ENCODE measurements at places on chromosomes 13 and 19. TPM values are rescaled to one million over a fixed set of nuclear protein-coding genes. Genes with fewer than 3 reads are reported as not detected.
A peak's percentile ranks its signal among the peaks of the same experiment; 100 is the strongest.

DNA sequence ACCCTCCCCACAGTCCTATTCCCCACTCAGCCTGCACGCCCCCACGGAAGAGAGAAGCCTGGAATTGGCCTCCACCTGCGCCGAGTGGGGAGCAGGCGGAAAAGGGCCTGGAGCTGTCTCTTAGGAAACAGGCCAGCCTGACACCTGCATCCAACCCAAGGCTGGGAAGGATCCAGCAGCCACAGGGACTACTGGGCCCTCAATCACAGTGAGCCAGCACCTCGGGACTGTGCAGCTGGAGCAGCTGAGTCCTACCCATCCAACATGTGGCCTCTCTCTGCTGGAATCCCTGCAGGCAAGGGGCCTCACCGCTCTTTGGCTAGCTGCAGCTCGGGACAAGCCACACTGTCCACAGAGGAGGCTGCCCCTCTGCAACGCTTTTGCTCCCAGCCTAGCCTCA is 8.3 kb upstream of the EPHX3 start:
- DNase-seq = no peak
- no peaks in the 10 kb centered on the region for H3K4me1 ChIP-seq
- H3K36me3 ChIP-seq = peaks cover 82% of the 10 kb centered on the region
- H3K27ac ChIP-seq = no peak overlapping the region
- H3K27me3 ChIP-seq = no peaks in the 10 kb centered on the region
- H3K4me3 ChIP-seq = no peak overlapping the region

The FFAR3 gene
- not detected for total RNA-seq

DNA sequence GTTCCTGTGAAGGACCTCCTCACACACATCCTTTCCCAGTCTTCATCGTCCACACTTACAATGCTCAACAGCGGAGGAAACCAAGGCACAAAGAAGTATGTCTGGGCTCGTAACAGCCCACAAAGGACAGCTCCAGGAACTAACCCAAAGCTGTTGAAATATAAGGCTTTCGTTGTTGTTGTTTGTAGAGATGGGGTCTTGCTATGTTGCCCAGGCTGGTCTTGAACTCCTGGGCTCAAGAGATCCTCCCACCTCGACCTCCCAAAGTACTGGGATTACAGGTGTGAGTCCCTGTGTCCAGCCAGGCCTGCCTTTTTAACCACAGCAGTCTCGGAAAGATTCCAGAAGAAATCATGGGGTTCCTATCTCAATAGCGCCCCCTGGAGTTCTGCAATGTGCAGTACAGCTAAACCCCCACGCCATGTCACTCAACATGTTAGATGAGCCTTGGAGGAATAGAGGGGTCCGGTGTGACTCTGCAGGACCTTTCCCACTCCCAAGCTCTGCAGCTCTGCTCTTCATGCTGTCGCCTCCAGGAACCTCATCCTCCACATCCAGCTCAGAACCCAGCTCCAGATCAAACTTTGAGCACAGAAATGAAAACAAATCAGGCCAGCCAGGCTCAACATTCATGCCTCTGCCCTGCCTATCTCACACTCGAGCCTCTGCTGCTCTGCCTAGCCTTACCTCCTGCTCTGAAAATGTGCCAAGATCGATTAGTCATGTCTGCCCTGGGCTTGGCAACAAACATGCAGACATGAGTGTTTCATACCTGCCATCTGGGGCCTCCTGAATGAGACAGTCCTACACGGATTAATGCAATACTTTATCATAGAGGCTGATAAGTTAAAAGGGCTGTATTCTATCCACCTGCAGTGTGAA is 7.5 kb downstream of the PLA2G4C start:
- H3K4me1 ChIP-seq = peaks cover 6% of the 10 kb centered on the region
- DNase-seq = peak; percentile 13
- no peak overlapping the region for H3K27ac ChIP-seq
- no peaks in the 10 kb centered on the region for H3K36me3 ChIP-seq

The ZNF8 gene
- total RNA-seq = 9.5 TPM

- H3K4me1 ChIP-seq = no peaks in the 10 kb centered on the region
- no peak for DNase-seq
- H3K27me3 ChIP-seq = peaks cover 2% of the 10 kb centered on the region
- no peak overlapping the region for H3K27ac ChIP-seq
Observed at GRCh38 chr19:33638167-33639034, 16.6 kb downstream of the CHST8 start.

All from CD4-positive, alpha-beta T cell (primary cell).